Activated T-cell treated with anti-CD3 and anti-CD28 coated beads, Interleukin-2, amount 50 U/mL, for 1 hour (primary cell): ENCODE measurements at places on chromosomes 12 and 14.

DNA sequence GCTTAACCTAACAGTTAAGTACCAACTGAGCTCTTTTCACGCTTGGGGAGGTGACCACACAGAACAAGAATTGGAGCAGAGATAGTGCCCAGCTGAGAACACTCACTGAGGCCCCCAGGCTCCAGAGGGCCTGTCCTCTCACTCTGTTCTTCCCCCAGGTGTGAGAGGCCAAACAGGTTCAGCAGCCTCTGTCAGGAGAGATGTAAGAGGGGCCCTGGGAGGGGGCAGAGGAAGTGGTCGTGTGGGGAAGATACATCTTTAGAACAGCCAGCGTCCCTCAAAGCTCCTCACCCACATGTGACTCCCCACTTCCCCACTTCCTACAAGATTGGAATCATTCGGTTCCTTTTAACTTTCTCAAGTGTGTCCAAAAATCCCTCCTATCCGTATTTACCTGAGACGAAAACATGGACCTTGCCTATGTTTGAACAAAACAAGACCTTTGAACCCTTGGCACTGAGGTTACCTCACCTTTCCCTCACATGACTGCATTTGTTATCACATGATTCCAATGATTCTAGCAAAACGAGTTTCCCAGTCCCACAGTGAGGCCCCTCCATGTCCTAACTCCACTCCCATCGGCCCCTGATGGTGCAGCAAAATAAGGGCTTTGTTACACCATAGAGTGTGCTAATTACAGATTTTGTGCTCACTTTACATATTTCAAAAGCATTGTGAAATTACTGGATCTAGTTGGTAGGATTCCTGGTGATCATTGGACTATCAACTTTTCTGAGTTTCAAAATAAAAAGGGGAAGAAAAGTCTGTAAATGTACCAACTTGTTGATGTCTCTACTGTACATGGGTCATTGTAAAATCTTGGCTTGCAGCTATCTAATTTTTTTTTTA is 40.0 kb upstream of the PAPOLA start:
- DNase-seq, result no peak

GRCh38 chr12:44563486-44563885 is 312.6 kb downstream of the NELL2 start:
- DNase-seq, result no peak

GRCh38 chr14:49766839-49767238 is 1.1 kb upstream of the KLHDC2 start:
- DNase-seq, result no peak

GRCh38 chr12:39846304-39846703 is 226.7 kb upstream of the ABCD2 start:
- DNase-seq, result no peak

DNA sequence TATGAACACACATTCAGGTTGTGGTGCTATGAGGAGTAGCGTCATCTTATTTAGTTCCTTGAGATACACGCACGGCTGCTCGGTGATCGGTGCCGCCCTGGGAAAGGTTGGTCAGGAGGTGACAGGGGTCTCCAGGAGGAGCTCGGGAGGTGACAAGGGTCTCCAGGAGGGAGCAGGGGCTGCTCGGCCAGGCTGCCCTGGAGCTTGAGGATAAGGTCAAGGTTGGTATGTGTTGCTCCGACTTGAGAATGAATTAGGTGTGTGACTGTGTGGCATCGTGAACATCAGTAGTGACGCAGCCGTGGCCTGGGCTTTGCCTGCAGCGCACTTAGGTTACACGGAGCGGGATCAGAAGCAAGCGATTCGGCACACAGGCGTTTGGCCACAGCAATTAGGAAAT is 36.2 kb downstream of the CCDC92 start:
- no peak for DNase-seq
